ENCODE measurements at places on chromosomes 3 and 15.

DNA sequence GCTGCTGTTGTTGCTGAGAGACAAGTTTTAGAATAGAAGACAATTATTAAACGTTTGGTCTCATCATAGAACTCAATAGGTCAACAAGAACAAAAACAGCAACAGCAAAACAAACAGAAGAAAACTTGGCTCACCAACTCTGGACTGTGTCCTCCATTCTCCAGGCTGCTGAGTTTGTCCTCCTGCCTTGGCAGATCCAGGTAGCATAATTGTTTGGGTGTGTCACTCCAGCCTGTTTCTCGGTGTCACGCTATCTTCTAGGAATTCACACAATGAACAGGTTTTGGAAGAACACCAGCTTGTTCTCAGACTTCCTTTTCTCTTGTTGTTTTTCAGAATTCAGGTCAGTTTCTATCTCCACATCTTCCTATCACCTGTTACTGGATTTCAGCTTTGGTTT lies 34.7 kb downstream of the ARRDC4 start:
- no peak for DNase-seq

DNA sequence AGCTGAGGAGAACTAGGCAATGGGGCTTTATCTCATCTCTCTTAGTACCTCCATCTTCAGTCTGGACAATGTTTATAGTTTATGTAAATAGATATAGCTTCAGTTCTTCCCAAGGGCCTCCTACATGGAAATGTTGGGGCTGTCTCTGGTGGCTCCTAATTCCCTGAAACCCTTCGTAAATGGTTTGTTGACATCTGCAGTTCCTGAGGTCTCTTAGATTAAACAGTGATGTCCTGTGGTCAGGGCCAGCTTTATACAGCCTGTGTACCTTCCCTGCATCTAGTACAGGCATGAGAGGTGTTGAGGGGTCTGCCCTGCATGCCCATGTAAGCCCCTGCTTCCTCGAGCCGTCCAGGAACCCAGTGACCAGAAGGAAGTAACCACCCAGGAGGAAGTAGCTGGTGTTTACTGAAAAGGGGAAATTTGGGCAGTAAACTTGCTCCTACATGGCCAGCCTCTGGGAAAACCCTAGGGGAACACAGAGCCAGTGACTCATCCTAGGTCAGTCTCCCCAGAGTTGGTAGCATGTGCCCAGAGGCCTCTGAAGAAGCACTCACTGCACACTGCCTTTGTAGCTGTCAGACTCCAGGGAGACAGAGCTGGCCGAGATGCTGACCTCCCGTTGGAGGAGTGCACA lies 4.7 kb upstream of the TBC1D2B start:
- DNase-seq: peak; percentile 59

GRCh38 chr3:72265256-72266015 lies 480.5 kb upstream of the PROK2 start:
- DNase-seq: no peak

DNA sequence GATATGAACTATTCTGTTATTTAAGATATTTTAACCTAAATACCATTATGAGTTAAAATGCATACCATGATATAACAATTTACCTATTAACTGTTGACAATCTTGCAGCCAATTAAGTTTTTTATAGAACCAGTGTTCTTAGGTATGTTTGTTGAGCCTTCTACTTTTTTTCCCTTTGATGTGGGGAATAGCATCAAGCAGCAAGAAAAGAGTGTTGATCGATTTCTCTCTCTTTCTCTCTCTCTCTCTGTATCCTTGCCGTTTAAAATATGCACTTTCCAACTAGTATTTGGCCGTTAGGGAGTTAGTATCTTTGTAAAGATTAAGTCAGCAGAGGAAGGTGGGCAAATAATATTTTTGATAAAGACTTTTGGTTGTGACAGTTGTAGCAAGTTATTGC lies 5.9 kb downstream of the CHD2 start:
- peak; percentile 53 for DNase-seq

GRCh38 chr3:124402791-124403190 lies 327.5 kb upstream of the UMPS start:
- DNase-seq: no peak

- DNase-seq: no peak
Observed at GRCh38 chr15:92800013-92800412, 100.1 kb upstream of the CHD2 start.

DNA sequence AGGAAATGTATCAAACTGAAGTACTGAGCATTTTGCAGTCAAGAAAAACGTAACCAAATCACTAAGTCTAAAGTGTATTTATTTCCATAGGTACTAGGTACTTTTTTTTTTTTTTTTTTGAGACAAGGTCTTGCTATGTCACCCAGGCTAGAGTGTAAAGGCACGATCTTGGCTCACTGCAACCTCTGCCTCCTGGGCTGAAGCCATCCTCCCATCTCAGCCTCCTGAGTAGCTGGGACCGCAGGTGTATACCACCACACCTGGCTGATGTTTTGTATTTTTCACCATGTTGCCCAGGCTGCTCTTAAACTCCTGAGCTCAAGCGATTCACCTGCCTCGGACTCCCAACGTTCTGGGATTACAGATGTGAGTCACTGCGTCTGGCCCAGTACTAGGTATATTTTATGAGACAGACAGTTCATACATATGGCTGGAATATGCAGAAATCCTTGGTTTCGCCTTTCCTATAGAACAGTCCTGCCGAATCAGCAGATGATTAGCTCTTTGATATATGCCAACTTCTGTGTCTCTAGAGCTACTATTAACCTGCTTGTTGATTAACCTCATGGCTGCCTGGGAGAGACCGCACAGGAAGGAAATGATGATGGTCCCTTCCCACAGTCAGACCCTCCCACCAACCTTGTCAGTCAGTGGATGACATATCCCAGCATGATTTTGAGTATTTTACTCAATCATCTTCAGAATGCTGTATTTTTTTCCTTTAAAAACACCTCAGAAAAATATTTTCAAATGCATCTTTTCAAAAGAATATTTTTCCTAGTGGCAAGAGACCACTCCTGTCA lies 32.3 kb downstream of the TMOD3 start:
- DNase-seq: peak; percentile 64

DNA sequence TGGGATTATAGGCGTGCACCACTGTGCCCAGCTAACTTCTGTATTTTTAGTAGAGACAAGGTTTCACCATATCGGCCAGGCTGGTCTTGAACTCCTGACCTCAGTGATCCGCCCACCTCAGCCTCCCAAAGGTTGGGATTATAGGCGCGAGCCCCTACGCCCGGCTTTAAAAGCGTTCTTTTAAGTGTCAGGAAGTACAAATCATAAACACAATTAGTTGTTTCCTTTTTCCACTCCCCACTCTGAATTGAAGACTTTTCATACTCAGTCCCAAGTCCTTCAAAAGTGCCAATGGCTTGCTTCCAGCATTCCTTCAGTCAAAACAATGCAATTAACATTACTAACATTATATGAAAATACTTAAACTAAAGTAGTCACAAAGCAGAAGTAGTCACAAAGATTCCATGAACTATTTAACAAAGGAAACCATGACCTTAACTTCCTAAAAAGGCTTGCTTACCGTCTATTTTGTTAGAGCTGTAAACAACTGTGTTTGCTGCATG lies 8.1 kb downstream of the WDR82 start:
- no peak for DNase-seq

- no peak for DNase-seq
Observed at GRCh38 chr15:77980098-77980497, 97.4 kb downstream of the TBC1D2B start.

GRCh38 chr3:69320871-69321271 lies 65.0 kb downstream of the FRMD4B start:
- DNase-seq: peak; percentile 11

GRCh38 chr3:115502128-115502527 lies 121.2 kb upstream of the GAP43 start:
- DNase-seq: no peak

DNA sequence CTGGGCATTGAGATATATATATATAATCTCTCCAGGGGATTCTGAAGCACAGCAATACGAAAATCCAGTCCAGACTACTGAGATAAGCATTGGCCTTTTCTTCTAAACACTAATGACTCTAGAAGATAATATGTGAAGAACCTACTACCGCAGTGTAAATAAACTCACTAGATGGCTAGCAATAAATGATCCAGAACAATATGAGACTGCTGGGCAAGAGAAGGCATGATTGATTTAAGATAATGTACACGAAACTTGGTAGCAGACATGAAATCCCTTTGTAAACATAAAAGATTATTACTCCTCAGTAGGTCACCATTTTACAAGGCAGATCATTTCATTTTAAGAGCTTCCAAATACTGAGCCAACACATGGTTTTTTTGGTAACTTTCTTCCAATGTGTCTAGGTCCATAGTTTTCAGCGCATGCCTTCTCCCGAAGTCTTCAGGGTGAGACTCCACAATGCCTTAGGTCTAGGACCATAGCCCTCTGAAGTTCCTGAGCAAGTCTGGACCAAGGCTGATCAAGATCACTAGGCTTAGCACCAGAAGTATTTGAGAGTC lies 193.2 kb downstream of the LRRN1 start:
- DNase-seq: no peak

DNA sequence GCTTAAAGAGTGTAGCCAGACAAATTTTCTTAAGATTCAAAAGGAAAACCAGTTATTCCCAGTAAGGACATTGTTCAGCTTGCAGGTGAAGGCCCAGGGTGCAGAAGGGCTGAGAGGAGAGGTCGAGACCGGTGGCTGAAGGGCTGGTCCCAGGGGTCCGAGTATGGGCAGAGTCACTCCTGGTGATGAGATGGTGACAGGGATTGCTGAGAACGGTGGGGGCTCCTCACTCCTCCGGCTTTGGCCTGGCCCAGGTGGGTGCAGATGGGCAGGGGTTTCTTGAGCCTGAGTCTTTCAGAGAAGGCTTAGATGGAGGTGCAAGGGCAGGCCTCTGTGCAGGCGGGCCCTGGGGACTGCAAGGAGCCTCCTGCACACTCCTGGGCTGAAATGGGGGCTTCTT lies 56.2 kb downstream of the ZNF445 start:
- DNase-seq: no peak

DNA sequence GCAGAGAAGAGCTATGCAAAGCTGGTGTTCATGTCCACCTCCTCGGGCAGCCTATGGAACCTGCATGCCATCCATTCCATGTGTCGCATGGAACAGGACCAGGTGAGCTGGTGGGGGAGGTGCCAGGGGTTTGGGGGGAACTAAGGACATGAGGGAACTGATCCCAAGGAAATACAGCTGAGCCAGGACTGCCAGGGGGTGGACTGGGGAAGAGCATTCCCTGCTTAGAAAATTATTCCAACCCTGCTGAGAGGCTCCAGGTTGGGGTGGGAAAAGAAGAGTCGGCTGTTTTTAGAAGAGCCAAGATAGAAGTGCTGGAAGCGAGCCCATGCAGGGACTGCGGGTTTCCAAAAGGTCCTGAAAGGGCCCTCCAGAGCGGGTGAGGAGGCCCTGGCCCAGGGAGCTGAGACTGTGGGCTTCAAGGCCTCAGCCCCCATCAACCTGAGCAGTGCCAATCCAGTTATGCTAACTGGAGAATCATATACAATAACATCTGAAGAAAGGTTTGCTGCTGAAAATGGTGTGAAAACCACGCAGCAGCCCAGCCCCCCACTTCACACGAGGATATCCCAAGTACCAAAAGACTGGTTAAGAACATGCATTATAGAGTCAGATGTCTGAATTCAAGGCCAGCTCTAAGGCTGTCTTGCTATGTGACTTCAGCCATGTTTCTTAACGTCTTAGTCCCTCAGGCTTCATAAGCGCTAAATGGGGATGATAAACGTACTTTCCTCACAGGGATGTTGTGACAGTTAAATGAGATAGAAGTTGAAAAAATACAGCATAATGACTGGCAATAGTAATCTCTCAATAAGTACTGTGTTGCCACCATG lies 7.8 kb downstream of the DISP2 start:
- no peak for DNase-seq

DNA sequence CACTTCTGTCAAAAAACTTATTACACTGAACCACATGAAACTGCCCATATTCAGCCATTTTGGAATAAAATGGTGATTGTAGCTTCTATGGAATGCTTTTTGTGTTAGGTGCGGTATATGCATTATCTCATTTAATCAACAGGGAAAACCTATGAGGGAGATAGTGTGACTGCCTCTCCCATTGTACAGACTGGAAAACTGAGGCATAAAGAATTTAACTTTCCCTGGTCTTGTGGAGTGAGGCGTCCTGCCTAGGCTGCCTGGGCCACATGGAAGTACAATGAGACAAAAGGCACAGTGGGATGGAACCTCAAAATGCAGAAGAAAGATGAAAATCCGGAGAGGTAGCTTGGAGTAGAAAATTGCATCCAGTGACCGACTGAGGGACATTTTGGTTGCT lies 80.2 kb downstream of the RPLP1 start:
- DNase-seq: no peak

DNA sequence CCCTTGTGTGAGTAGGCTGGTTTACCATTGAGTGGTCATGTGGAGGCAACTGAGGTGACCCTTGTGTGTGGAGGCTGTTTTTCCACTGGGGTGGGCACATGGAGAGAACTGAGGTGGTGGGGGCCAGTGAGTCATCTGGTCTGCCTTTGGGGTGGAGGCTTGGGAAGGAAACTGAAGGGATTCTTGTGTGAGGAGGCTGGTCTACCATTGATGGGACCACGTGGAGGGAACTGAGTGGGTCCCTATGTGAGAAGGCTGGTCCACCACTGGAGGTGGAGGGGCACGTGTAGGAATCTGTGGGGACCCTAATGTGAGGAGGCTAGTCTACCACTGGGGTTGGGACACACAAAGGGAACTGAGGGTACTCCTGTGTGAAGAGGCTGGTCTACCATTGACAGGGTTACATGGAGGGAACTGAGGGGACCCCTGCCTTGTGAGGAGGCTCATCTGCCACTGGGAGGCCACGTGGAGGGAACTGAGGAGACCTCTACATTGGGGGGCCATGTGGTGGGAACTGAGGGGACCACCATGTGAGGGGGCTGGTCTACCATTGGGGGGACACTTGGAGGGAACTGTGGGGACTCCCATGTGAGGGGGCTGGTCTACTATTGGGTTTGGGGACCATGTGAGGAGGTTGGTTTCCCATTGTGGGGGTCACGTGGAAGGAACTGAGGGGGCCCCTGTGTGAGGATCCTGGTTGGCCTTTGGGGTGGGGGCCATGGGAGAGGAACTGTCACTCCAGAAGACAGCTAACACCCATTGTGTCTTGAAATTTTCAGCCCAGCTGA lies 164.5 kb downstream of the WNT7A start:
- DNase-seq: no peak

GRCh38 chr3:186169379-186169778 lies 60.5 kb upstream of the ETV5 start:
- no peak for DNase-seq

- DNase-seq: no peak
Observed at GRCh38 chr3:8282541-8283165, 219.0 kb upstream of the LMCD1 start.

DNA sequence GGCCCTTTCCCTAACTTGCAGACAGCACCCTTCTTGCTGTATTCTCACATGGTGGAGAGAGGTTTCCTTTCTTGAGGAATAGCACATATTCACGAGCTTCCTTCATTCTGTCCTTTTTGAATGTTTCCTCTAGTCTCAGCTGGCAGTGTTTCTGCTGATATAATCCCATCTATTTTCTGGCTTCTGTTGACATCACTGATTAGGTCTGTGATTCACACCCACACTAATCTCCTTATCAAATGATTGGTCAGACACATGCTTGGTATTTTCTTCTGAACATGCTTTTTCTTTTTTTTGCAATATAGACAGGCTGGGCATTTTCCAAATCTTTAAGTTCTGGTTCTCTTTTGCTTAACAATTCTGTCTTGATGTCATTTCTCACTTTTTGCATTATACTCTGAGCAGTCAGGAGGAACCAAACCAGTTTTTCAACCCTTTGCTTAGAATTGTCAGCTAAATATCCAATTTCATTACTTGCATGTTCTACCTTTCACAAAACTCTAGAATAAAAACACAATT lies 65.4 kb downstream of the OXSM start:
- DNase-seq: no peak

All from CD4-positive, alpha-beta T cell treated with Interleukin-1 beta for 1 hour (primary cell).